ENCODE measurements at places on chromosomes 4 and X. TPM values are rescaled to one million over a fixed set of nuclear protein-coding genes. Genes with fewer than 3 reads are reported as not detected.

DNA sequence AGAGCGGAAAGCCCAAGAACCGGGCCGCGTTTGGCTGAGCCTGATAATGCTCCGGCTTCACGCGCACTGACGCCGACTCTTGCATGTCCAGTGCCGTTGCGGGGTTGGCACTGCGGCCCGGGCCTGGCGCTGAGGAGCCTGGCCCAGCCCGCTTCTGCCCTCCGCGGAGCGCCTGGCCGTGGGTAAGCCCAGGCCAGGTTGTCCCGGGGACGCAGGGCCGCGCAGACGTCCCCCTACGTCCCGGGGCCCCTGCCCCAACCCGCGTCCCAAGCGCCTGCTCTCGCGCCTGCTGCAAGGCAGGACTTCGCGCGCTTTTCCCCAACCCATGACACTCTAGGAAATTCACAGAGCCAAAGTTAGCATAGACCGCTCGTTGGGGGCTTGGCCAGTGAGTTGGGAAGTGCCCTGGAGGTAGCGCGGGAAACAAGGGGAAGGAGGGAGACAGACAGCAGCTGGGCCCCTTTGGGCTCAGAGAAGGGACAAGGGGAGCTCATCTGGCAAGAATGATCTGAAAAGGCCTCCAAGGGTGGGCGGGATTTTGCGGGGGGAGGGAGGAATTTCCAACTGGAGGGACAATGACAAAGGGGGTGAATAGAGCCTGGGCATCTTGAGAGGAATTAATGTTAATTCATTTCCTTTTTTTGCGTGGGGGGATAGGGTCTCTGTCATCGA is 665 bp upstream of the LRPAP1 start:
- no peak for DNase-seq

DNA sequence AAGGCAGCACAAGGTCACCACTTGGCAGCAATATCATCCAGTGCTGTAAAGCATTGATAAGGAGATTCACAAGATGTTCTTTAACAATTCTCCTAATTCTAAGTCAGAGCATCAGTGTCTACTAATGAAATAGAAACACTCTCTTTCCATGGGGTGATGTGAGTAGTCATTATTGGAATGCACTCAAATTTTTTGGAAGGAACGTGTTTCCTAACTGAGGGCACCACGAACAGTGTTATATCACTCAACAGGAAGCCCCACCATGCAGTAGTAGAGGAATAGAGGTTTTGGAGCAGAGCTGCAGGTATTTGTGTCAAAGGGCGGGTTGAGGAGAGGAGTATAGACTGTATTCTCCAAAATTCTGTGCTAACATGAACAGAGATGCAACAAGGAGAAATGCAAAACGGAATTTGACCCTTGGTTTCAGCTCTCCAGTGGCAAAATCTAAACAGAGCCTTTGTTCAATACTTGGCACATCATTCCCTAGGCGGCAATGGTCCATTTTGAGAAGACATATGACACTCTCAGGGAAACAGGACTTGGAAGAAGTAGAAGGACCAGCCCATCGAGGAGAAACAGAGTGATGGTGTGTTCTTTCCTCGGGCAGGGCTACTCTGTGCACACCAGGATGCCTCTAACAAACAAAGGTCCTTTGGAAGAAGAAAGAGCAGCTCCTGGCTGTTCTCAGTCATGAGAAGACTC is 98.9 kb downstream of the CPEB2 start:
- no peak for DNase-seq

DNA sequence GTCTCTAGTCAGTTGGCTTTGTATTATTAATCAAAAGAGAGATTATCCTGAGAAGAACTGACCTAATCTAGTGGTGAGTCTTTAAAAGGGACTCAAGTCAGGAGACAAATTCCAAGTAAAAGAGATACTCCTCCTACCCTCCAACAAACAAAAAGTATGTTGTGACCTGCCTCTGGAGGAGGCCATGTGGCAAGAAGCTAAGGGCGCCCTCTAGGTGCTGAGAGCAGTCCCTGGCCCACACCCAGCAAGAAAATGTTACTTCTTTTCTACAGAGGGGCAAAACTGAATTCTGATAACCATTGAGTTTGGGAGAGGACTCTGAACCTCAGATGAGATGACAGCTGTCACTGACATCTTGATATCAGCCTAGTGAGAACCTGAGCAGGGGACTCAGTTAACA is 953.6 kb upstream of the AGA start:
- no peak for DNase-seq

DNA sequence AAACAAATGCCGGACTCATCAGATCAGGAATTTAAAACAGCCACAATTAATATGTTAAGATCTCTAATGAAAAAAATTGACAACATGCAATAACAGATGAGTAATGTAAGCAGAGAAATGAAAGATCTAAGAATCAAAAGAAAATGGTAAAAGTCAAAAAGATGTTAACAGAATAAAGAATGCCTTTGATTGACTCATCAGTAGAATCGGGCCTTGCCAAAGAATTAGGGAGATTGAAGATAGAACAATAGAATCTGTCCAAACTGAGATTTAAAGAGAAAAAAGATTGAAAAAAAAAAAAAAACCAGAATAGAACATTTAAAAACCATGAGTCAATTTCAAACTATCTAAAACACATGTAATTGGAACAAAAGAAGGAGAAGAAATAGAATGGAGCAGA is 25.9 kb upstream of the GUCY1A1 start:
- no peak for DNase-seq

Gene CFAP299
- total RNA-seq, result not detected

Gene SLC10A4
- 0.32 TPM for total RNA-seq
